HFFc6 (cell line): ENCODE measurements at places on chromosomes 2 and 18.

DNA sequence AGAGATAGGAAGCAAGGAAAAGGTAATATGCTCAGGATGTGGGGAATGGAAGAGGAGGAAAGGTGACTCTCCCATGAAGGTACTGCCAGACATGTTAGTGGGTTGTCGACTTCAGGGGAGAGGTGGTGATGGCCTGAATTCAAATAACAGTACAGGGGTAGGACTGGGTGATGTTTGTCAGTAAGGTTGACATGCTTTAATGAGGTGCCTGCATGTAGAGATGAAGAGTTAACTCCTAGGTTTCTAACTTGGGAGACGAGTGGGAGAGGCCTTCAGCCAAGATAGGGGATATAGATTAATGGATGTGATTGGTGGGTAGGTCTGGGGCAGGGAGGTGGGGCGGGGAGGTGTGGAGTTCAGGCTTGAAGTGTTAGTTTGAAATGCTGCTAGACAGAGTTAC, 2.6 kb downstream of the NAPG start:
- no peak for DNase-seq

DNA sequence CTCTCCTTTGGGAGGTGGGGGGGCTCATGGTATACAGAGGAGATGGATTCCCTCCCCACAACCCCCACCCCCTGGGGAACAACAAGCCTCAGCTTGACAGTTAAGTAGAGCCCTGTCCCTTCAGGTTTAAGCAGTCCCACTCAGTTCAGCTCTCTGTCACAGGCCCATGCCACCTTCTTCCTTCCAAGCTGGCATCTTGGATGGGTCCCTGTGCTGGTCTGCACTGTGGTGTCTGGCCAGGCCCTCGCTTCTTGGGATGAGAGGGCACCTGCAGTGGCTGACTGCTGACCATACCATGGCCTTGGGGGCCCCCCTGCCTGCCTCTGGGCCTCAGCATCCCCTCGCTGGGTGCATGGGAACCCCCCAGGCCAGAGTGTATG, 20.4 kb upstream of the GPR17 start:
- no peak for DNase-seq

DNA sequence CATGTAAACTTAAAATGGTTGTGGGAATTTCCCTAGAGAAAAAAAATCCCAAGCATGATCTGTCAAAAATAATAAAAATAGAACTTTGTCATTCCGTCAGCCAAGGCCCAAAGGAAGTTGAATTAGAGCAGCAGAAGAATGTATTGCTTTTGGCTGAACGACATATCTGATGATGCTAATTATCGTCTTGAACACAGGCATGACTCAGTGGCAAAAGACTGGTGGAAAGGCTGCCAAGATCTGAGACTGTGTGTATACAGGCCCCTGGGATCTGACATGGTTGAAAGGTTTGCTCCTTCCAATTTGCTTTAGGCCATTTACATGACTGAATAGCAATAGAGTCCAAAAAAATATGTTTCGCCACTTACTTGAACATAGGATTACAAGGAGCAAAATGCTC, 1057.1 kb upstream of the CRIM1 start:
- DNase-seq: peak; percentile 9

GRCh38 chr18:8504424-8504823, 104.8 kb upstream of the RAB12 start:
- no peak for DNase-seq

DNA sequence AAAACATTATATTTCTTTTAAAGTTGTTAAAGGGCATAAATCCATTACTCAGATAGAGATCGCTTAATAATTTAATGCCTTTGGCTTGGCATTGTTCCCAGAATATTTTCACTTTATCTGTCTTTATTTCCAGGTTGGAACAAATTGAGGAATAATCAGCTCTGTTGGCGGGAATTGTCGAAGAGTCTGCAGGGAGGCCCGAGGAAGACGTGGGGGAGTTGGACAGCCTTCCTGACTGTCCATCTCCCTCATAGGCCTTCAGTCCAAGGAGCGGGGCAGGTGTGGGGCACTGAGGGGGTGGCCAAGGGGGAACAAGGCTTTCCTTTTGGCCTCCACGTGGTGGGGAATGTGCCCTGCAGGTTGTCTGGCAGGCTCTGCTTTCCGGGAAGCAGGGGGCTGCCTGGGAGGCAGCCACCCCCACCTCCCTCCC, 179.6 kb downstream of the ZBTB7C start:
- DNase-seq: no peak

DNA sequence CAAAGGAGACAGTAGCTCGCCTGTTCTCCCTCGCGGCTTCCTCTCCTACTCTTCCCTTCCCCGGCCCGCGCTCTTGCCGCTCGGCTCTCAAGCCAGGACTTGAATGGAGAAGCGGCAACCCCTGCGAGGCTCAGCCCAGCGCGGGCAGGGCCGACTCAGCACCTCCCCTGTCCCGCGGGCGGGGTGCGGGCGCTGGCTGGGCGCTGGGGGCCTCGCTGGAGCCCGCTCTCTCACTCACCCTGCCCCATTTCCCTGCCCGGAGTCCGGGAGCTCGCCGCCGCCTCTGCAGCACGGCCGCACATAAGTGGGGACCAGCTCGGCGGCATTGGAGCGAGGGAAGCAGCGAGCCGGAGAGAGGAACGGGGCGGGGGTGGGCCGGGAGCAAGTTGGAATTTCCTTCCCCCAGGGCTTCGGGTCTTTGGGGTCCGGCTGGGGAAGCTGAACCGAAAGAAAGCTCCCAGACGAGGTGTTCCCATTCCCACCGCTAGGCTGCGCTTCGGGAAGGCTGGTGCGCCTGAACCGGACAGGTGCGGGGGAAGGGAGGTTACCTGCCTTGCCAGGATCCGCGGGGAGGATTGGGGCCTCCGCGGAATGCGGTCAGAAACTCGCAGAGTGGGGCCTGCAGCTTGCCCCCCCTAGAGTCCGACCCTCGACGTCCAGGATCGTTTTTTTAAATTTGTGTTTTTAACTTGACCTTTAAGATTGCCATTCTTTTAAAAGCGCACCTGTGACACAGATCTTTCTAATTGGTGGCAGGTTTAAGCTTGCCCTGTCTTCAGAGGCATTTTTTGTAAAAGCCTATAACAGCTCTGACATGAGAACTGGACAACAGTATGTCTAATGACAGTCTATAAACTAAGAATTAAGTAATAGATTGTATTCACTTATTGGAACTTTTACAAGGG, at the start of gene COBLL1:
COBLL1 (minus strand) TSS at position 105 of the 905 bp plus-strand sequence. CDS start 627 bp downstream, outside the sequence.
- DNase-seq: peak; percentile 47

GRCh38 chr18:37846996-37847395, 281.4 kb upstream of the CELF4 start:
- DNase-seq: no peak

DNA sequence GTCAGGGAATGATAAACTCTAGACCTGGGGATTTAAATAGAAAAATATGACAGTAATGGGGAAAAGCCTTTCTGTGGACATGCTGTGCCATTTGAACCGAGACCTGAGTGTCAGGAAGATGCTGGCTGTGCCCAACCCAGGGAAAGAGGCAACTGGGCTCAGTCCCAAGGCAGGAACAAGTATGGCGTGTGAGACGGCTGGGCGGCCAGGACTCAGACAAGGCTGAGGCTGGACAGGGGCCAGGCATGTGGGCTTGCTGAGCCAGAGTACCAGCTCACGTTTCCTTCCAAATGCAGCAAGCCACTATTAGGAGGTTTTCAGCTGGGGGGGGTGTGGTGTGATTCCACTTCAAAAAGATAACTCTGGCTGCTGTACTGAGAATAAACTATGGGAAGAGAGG, 92.4 kb downstream of the INPP5D start:
- no peak for DNase-seq

DNA sequence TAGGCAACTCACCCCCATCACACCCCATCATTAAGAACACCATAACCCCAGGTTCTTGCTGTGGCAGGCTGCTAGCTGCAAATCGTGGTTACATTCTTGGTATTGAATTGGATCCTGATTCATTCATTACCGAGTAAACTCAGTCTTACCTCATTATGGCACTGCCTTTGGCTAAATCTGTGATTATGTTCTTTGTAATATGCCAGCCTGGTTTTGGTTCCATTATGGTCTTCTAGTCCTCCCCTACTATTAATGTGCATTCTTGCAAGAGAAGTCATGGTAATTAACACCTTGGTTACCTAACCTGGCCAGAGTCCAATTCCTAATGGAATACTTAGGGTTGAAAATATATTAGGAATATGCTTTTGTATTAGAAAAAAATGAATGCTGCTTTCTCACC, 258.9 kb upstream of the APCDD1 start:
- DNase-seq: no peak

DNA sequence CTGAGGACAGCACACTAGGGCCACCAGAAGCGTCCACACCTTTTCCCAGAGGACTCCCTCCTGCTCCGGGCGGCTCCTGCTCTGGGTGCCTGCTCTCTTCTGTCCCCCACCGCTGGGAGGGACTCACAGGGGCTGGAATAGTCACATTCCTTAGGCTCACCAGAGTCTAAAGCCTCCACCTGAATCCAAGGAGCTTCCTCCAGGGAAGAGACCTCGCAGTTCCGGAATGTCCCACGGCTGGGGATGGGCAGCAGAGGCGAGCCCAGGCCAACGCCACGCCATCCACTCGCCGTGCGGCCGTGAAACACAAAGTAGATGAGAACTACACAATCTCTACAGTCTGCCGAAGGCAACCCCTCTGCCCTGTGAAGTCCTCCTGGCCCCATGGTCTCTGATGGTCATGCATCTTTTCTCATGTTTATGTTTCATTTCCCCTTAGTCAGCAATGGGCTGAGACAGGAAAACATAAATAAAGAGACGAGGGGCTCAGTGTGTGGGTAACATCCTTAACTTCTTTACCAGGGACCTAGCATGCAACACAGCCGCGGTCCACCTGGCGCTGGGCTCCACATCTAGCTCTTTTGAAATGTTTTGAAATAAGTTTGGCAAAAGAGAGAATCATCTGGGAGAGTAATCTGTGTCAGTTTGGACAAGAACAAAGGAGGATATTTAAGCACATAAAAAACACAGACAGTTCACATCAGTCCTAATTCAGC, 98.4 kb downstream of the PXDN start:
- no peak for DNase-seq

DNA sequence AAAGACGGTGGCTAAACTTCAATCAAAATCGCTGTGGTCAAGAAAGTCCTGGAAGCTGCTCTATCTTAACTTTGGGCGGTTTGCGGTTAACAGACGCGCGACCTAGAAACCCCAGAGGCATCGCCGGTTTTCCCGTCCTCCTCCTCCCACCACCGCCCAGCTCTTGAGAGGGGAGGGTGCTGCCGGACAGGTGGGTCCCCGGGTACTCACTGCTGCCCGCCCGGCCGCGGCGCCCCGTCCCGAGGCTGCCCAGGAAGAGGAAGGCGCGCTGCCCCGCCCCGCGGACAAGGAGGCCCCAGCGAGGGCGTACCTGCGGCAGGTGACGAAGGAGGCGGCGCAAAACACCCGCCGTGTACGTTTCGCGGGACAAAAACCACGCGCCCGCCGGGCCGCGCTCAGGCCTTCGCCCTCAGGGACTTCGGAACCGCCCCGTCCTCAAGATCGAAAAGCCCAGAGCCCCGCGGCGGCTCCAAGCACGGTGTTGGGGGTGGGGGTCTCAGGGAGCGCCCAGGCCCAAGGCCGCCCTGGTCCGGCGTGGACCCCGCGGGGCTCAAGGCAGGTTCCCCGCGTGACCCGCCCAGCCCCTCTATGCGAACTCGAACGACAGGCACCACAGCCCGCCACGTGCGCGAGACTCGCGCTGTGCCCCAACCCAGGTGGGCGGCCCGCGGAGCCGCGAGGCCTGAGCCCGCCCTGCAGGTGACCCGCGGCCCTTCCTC, at the start of gene SH3YL1:
SH3YL1 (minus strand) TSS at position 259 of the 719 bp plus-strand sequence; CDS start at position 211, 48 bp downstream.
- DNase-seq: no peak
